ENCODE measurements at places on chromosomes 1 and 21. TPM values are rescaled to one million over a fixed set of nuclear protein-coding genes. Genes with fewer than 3 reads are reported as not detected.

DNA sequence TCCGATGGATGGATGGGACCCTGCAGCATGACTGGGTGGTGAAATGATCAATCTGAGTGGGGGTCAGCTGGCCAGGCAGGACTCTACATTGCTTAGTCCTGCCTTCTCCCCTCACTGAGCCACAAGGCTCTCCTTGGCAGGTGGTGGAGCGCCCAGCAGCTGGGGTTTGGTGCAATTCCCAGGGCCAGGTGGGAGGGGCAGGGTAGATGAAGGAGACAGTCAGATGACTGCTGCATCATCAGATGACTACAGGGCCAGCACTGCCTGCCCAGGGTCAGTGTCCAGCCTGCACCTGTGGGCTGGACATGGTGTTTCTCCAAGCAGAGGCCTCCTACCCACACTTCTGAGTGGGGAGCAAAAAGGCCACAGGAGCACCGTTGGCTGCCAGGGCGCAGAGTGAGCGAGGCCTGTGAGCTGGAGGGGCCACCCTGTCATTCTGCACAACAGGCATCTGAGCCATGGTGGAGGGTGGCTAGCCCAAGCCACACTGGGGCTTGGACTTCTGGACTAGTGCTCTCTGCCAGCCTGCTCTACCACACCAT, 103.9 kb upstream of the EDN2 start:
- no peak for DNase-seq

The LCE2B gene
- total RNA-seq, result not detected

The KRTAP19-3 gene
- not detected for total RNA-seq

DNA sequence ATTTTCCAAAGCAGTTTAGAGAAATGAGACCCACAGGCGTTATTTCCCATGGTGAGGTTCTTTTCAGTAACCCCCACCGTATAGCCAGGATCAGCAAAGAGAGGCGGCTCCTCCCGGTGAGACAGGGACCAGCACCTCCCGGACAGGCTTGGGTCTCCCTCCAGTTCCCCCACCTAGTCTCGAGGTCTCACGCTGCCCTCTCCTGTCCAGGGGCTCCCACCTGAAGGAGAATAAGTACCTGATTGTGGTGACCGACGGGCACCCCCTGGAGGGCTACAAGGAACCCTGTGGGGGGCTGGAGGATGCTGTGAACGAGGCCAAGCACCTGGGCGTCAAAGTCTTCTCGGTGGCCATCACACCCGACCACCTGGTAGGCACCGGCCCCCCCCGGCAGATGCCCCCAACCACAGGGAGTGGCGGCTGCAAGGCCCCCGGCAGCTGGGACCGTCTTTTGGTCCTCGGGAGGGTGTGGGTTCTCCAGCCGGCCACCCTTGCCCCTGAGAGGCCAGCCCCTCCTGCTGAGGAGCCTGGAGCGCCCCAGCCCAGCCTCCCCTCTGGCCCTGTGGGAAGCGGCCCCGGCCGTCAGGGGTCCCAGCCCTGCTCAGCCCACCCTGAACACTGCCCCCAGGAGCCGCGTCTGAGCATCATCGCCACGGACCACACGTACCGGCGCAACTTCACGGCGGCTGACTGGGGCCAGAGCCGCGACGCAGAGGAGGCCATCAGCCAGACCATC, 4.9 kb downstream of the COL6A1 start:
- no peak for DNase-seq

DNA sequence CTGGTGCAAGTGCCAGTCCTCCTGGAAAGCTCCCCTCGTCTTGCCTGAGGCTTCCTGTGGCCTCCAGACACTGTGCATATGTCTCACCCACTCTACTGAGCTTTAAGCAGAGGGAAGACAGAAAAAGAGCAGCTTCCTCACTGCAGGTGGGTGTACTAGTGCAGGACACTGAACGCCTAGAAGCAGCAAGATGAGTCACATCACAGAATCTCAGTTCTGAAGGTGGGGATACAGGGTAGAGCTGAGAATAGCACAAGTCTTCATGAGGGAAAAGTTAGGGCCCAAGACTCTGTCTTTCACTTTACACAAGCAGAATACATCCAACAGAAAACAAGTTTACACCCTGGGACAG, 37.4 kb downstream of the PCAT6 start:
- DNase-seq, result no peak

The YBEY gene
- 33.0 TPM for total RNA-seq
